Lower leg skin (tissue), 4 donors: ENCODE measurements at places on chromosomes 16 and 17. TPM values are rescaled to one million over a fixed set of nuclear protein-coding genes. Genes with fewer than 3 reads are reported as not detected.

The OR3A2 gene
- not detected for total RNA-seq

GRCh38 chr17:8031950-8032349 is 6.9 kb upstream of the ALOX15B start:
- DNase-seq: no peak

DNA sequence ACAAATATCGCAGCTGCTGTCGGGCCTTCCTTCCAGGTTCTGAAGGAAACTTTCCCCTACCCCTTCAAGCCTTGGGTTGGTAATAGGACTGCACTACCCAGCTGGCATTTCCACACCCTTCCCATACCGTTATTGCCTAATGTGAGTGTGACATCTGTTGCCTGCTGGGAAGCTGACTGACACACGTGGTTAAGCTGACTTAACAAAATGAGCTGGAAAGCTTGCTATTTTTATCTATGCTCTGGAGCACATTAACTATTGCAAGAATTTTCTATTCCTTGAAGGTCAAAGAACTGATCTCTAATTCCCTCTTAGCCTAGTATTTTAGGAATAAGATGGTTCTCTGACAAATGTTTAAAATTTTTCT is 79.5 kb downstream of the PMP22 start:
- no peak for DNase-seq

GRCh38 chr17:6286233-6286632 is 148.7 kb downstream of the AIPL1 start:
- no peak for DNase-seq
